Left renal cortex interstitium (tissue), 4 donors: ENCODE measurements at places on chromosomes 1 and 21. TPM values are rescaled to one million over a fixed set of nuclear protein-coding genes. Genes with fewer than 3 reads are reported as not detected.

DNA sequence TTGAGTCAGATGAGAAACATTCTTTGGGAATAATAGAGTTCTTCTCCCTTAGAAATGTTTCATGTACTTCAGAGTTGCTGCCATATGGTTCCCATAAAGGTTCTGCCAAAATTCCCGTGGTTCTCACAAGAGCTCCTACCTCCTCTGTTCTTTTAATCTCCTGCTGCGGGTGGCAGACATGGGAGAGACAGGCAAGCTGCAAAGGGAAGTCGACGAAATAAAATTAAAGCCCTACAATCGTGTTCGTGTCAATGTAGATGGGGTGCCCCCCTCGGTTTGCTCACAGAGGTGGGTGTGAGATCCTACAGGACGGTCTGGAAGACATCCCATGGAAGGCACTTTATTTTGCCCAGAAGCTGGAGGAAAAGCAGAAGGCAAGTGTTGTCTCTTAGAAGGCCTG is 276.0 kb downstream of the RWDD3 start:
- DNase-seq, result no peak

DNA sequence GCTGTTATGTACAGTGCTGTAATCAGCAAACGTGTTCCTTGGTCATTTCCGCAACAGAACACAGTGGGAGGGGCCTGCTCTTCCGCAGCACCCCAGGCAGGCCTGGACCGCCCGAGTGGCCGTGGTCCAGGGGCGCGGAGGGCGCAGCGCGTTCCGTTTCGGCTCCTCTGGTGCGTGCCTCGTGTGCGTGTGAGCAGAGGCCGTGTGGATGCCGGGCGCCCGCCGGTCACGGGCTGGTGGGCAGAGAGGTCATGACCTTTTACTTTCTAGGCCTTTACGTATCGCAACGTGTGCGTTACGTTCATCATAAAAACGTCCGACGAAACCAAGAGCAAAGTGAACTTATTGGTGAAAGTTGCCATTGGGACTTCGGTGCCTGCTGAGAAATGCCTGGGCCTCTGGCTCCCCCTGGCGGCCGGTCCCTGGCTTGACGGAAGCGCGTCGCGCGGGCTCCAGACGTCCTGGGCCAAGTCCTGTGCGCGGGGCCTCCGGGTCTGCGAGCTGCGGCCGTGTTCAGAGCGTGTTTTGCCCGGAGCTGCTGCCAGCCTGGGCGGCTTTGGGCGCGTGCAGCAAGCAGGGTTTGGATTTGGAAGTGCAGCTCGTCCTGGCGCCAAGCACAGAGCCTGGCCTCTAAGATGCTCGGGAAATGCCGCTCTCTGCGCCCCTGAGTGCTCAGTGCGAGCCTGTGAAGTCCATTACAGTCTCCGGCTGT is 34.4 kb downstream of the COL18A1 start:
- peak; percentile 75 for DNase-seq

DNA sequence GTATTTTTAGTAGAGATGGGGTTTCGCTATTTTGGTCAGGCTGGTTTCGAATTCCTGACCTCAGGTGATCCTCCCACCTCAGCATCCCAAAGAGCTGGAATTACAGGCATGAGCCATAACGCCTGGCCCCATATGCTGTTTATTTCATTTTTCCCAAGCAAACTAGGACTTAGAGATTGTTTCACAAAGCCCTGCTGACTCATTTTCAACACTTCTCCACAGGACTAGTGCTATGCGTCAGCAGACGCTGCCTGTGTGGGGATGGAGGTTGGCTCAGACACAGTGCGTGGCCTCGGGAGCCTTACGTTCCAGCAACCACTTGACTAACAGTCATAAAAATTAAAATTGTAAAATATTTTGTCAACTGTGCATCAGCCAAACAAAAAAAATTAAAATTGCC is 22.7 kb downstream of the PKNOX1 start:
- no peak for DNase-seq

DNA sequence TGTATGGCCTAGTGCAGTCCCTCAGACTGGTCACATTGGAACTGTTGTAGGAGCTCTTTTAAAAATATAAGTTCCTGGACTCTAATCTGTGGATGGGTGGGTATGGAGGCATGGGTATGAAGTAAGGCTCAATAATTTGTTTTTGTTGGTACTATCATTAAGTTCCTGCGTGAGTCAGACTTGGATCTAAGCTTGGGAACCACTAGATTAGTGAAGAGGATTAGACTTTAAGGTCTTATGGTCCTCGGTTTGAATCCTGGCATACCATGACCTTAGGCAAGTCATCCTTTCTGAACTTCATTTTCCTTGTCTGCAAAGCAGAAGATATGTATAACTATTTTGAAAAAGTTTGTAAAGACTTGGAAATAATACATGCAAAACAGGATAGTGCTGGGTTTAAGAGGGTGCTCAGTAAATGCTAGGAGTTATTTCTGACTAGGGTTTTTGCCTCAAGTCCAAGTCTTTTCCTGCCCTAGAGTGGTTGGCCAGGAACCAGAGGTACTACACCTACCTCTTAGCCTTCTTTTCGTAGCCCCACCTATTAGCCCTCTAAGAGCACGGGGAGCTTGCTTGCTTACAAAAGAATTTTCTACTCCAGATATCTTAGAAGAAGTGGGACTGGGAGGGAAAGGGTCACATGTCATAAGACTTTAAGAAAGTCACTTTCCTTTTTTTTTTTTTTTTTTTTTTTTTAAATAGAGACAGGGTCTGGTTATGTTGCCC is 38.6 kb upstream of the METTL18 start:
- no peak for DNase-seq

The INAVA gene
- 31.7 TPM for polyA plus RNA-seq

- no peak for DNase-seq
These were observed 23.2 kb upstream of the NUP133 start for GRCh38 chr1:229531326-229531725.

DNA sequence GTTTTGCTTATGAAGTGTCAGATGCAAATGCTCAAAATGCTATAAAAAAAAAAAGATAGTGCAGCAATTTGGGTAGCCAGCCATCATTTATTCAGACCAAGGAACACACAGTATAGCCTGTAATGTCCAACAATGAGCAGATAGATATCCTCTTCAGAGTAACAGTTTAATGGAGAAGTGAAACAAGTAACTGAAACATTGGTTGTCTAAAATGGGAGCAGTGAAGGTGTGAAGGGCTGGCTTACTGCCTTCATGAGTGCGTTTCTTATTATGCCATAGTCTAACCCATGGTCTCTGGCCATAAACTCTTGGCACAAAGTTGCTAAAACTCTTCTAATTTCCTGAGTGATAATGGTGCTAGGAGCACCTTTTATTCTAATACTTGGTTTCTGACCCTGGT is 11.4 kb downstream of the RGS5 start:
- no peak for DNase-seq

The SELENBP1 gene
- 52.5 TPM for polyA plus RNA-seq
